ENCODE measurements at places on chromosomes 1 and 21.

DNA sequence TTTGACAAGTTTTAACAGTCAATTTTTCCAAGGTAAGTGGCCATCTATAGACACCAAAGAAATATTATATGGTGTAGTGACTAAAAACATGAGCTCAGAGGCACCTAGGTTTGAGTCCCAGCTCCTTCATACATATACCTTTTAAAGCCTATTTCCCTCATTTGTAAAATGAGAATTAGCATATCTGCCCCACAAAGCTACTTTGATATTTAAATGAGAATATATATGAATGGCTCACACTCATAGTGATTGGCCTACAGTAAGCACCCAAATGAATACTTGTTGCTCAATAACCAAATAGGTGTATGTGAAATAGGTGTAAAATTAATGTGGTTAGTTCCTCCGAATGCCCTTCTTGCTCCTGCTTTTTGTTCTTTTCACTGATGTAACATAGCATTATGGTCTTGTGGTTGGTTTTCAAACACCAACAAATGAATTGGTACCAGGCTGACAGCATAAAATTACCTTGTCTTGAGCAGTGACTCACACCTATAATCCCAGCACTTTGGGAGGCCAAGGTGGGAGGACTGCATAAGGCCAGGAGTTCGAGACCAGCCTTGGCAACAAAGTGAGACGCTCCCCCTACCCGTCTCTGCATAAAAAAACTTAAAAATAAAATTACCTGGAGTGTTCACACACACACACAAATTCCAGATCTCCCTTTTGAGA lies 25.3 kb downstream of the CNIH4 start:
- no peak for DNase-seq
- no peaks in the 10 kb centered on the region for H3K27me3 ChIP-seq
- H3K4me3 ChIP-seq = peak overlapping the region; percentile 61
- peak overlapping the region; percentile 60 for H3K27ac ChIP-seq

GRCh38 chr21:43021756-43022600 lies 47.6 kb downstream of the PKNOX1 start:
- H3K27me3 ChIP-seq = no peaks in the 10 kb centered on the region
- no peak for DNase-seq
- H3K36me3 ChIP-seq = peaks cover 39% of the 10 kb centered on the region
- no peak overlapping the region for H3K27ac ChIP-seq

GRCh38 chr1:244394826-244395765 lies 56.6 kb downstream of the ADSS2 start:
- H3K27me3 ChIP-seq = no peaks in the 10 kb centered on the region
- H3K27ac ChIP-seq = no peak overlapping the region
- H3K4me3 ChIP-seq = no peak overlapping the region
- DNase-seq = no peak
- H3K4me1 ChIP-seq = peaks cover 9% of the 10 kb centered on the region
- no peaks in the 10 kb centered on the region for H3K36me3 ChIP-seq

- no peak for DNase-seq
- H3K4me3 ChIP-seq = peak overlapping the region; percentile 31
Measured at GRCh38 chr1:101338714-101339430, 102.1 kb downstream of the S1PR1 start.

GRCh38 chr21:42478504-42478903 lies 17.5 kb downstream of the RSPH1 start:
- H3K4me3 ChIP-seq = no peak overlapping the region
- H3K27ac ChIP-seq = peak overlapping the region; percentile 63
- peaks cover 18% of the 10 kb centered on the region for H3K27me3 ChIP-seq
- no peaks in the 10 kb centered on the region for H3K4me1 ChIP-seq
